HFFc6 (cell line): ENCODE measurements at places on chromosomes 7 and 10. TPM values are rescaled to one million over a fixed set of nuclear protein-coding genes. Genes with fewer than 3 reads are reported as not detected.

GRCh38 chr7:150357270-150357669 lies 11.4 kb upstream of the REPIN1 start:
- DNase-seq: no peak

DNA sequence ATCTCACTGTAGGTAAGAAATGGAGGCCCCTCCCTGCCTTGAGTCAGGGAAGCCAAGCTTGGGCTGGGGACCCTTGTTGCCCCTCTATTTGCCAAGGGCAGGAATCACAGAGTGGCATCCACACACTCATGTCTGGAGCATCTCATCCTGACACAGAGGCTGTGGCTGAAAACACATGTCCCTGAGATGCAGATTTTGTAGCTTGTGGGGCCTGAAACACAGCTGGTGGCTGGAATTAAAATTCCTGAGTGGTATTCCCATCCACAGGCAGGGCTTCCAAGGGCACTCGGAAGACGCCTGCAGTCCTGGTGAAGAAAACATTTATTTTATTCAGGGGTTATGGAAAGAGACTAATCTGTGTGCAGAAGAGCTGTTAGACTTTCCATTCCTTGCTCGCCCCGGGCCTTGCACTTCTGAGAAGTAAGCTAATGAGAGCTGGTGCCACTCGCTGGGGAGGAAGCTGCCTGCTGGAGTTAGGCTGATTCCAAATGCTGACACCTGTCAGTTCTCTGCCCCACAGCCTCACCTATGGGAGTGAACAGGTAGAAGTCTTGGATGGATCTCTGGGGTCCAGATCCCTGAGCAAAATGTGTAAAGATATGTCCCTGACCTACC lies 36.0 kb downstream of the C10orf120 start:
- DNase-seq: no peak

DNA sequence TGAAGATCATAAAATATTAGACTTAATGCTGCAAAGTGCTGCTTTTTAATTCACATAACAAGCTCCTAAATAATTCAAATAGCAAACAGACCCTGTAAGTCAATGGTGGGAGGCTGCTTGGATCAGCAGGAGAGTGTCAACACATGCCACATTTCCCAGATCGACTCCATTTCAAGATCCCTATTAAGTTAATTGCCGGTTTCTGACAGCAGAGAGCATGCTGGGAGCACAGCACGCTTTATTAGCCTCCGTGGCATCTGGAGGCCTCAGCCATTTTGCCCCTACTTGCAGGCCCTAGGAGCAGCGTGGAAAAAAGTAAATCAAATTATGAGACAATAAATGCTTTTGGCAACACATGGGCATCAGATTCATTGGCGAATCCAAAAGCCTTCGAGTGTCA lies 201.0 kb downstream of the EMX2 start:
- DNase-seq: no peak

DNA sequence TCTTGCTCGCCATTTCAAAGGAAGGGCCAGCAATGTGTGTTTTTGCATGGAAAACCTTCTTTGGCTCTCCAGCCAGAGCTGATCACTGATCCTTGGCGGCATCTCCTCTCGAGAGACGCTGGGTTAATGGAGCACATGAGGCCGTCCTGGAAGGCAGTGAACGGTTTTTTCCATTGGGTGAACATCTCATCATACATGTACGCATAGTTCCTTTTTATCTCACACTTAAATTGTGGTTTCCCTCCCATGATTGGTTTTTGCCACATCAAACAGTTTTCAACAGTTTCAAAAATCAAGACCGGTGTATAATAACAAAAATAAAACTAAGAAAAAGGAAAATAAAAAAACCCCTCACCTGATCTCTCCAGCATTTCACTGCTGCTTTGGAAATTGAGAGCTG lies 276.4 kb downstream of the TCF7L2 start:
- no peak for DNase-seq

DNA sequence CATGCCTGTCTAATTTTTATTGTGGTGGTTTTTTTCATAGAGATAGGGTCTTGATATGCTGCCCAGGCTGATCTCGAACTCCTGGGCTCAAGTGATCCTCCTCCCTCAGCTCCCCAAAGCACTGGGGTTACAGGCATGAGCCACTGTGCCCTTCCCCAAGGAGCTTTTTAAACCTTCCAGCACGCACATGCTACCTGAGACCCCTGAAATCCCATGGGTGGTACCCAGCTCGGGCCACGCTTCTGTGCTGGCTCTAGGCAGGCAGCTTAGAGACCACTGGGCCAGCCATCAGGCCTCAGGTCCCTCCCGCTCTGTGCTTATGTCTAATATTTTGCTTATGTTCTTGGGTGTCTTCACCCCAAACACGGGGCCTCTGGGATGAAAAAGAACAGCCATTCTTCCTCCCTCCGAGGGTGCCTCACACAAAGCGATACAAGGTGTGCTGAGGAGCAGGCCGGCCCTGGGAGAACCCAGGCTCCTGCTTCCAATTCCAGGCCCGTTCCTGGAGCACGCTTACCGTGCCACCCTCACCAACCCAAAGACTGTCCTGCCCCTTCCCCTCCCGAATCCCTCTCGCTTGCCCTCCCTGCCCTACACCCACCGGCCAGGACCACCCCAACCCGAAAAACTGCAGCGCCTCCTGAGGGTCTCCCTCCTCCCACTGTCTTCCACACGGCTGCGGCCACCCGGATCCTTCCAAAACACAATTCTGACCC lies 10.9 kb downstream of the SPOCK2 start:
- no peak for DNase-seq

DNA sequence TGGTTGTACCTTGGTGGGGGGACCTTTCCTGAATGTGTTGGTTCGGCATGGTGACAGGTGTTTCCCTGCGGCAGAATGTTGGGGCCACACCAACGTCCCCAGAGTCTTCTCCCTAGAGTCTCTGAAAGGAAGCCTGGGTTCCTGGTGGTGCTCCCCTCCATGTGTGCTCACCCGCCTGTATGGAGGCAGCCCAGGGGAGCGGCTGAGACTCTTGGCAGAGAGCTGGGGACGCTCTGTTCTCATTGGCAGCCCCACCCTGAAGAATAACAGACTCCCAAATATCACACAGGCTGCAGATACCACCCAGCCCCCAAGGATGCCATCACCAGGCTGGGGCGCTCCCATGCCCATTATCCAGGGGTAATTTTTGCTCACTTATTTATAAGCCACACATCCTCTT lies 34.8 kb downstream of the CHST12 start:
- DNase-seq: no peak

- no peak for DNase-seq
These were observed 12.3 kb downstream of the OGDH start for GRCh38 chr7:44618753-44619152.

The PPP2R2D gene
- total RNA-seq: 22.9 to 26.7 TPM (median 25.2 TPM) in 3 replicates

The ZCCHC24 gene
- total RNA-seq: 34.6 to 38.9 TPM (median 35.6 TPM) in 3 replicates

The PTPN12 gene
- total RNA-seq: 55.7 and 63.3 TPM in 2 replicates

The TMEM213 gene
- total RNA-seq: not detected in 2 replicates
